Mesenchymal stem cell (in vitro differentiated cells and primary cell): ENCODE measurements at places on chromosomes 1 and 21.

DNA sequence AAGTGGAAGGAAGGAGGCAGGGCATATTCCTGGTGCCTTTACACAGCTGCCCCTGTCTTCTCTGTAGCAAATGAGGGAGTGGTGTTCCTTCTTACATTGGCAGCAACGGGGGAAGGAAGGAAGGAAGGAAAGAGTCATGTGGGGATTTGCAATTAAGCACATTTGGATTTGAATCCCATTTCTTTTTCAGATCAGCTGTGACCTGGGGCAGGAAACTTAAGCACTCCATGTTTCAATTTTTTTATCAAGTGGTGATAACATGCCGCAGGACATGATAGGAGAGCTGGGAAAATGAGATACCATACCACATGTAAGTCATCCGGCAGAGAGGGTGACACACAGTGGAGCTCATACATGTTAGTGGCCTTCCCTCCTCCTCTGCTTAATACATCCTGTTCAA, 186.8 kb downstream of the APP start:
- no peak for DNase-seq
- no peak overlapping the region for H3K4me3 ChIP-seq

DNA sequence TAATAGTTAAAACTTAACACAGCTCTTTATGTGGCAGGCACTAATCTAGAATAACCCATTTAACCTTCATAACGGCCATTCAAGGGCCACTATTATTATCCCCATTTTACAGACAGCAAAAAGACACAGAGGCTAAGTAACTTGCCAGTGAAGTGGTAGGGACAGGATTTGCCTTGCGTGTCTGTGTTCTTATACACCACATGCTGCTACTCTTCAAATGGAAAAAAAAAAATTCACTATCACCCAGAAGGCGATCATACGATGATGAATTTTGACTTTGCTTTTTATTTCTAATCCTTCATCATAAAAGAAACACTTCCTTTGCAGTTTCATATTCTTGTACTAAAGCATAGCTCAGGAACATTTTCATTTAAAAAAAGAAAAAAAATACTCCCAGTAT, 65.5 kb downstream of the RERE start:
- no peaks in the 10 kb centered on the region for H3K36me3 ChIP-seq
- H3K4me3 ChIP-seq, result no peak overlapping the region
- DNase-seq, result no peak
- H3K27me3 ChIP-seq, result no peaks in the 10 kb centered on the region
- no peak overlapping the region for H3K27ac ChIP-seq

- DNase-seq, result no peak
- no peaks in the 10 kb centered on the region for H3K36me3 ChIP-seq
- H3K27ac ChIP-seq, result no peak overlapping the region
- no peaks in the 10 kb centered on the region for H3K4me1 ChIP-seq
- peaks cover 42% of the 10 kb centered on the region for H3K27me3 ChIP-seq
- H3K4me3 ChIP-seq, result no peak overlapping the region
Observed at GRCh38 chr1:226520640-226521355, 27.8 kb upstream of the STUM start.

DNA sequence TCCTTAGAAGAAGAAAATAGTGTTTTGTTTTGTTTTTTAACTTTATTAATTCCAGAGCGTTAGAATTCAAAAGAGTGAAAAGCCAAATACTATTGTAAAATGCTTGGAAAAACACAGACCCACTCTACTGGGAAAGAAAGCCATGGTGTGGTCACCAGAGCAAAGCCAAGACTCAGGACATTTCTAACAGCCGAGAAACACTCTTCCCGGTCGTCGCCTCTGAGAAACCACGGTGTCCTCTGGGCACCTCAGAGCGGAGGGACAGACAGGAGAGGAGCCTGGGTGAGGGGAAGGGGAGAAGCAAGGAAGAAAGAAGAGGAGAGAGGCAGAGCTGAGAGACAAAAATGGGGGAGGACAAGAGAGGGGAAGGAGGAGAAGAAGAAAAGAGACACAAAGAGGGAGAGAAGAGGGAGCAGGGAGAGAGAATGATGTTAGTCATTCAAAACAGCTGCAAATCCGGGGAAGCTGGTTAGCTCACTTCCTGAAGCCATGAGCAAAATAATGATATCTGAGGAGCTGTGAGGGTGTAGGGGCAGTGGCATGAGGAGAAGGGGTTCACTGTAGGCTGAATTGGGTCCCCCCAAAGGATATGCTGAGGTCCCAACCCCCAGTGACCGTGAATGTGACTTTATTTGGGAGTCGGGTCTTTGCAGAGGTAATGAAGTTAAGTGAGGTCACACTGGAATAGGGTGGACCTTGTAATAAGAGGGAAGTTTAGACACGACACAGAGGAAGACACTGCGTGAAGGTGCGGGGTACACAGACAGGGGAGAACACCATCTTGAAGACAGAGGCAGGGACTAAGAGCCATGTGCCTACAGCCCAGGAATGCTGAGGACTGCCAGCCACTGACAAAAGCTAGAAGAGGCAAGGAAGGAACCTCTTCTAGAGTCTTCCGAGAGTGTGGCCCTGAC, 58.2 kb upstream of the DMRTB1 start:
- no peak overlapping the region for H3K4me3 ChIP-seq
- H3K4me1 ChIP-seq, result peaks cover 5% of the 10 kb centered on the region
- no peak for DNase-seq
- no peaks in the 10 kb centered on the region for H3K27me3 ChIP-seq
- H3K27ac ChIP-seq, result no peak overlapping the region

- DNase-seq, result no peak
- H3K4me1 ChIP-seq, result no peaks in the 10 kb centered on the region
- H3K27me3 ChIP-seq, result no peaks in the 10 kb centered on the region
- H3K27ac ChIP-seq, result no peak overlapping the region
Observed at GRCh38 chr1:172674831-172675613, 16.1 kb downstream of the FASLG start.

DNA sequence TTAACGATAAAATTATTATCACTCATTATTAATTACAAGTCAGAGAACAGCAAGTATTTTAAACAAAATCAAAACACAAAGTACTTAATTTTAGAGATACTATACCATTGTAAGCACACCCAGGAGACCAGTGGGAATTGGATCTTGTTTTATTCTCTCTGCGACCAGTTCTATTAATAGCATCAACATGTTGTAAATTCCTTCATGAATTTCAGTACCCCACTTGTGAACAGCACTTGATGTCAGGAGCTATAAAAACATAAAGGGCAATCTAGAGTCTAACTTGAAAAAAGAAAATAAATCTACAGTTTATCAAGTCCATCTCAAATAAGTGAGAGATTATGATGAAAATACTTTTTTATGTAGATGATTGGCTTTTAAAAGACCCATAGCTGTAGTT, 42.9 kb downstream of the USP24 start:
- H3K27ac ChIP-seq, result no peak overlapping the region
- no peaks in the 10 kb centered on the region for H3K4me1 ChIP-seq
- H3K36me3 ChIP-seq, result peaks cover 8% of the 10 kb centered on the region
- H3K4me3 ChIP-seq, result no peak overlapping the region

DNA sequence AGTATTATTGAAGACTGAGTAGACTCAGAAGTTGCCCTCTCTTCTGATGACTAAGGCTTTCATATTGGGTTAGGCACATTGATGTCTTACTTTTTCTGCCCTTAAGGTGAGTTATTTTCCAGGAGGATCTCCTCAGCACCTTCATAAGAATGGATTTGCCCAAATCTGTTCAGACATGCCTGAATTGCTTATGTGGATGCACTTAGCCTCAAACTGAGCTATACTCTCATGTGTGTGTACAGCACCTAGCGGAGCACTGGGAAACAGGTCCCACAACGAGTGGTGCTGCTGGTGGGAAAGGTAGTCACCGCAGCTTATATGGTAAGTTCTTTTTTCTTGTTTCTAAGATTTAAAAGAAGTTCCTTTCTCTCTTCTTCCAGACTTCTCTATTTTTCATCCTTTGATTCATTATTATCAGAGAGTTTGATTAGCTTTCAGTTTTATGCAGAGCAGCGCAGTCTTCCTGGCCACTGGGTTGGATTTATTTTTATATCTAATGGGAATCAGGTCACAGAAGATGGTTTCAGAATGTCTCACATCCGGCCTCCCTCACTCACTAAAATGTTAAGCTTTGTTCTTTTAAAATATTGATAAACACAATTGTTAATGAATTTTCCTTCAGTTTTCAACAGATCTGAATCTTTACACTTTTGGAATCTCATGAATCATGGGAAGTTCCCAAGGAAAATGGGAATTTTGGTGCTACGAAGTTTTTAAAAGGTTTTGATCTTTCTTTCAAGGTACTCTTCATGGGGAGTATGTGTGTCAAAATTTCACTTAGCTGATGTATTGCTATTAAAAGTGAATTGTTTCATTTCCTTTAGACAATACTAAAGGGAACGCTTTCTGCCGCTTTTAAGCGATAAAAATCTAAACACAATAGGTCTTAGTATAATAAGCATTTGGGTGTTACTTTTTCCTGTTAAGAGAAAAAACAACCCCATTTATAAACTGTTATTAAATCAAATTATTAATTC, 58.5 kb downstream of the EXTL2 start:
- H3K4me3 ChIP-seq, result no peak overlapping the region
- H3K4me1 ChIP-seq, result no peaks in the 10 kb centered on the region
- H3K36me3 ChIP-seq, result no peaks in the 10 kb centered on the region
- no peak for DNase-seq

DNA sequence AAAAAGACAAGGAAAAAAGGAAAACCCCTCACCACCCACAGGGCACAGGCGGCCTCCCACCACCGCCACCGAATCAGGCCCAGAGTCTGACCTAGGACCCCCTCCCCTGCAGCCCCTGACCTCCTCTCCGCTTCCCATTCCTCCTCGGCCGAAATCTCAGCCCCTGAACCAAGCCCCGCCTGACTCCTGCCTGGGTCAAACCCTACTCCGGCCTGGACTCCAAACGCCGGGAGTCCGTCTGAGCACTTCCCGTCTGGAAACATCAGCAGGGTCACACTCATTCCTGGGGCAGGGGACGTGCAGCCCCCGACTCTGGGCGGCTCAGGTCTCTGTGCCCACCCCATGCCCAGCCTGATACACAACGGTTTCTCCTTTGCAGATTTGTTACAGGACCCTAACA, 26.4 kb upstream of the SUMO3 start:
- no peak for DNase-seq
- H3K4me3 ChIP-seq, result no peak overlapping the region
- H3K4me1 ChIP-seq, result peaks cover 18% of the 10 kb centered on the region

DNA sequence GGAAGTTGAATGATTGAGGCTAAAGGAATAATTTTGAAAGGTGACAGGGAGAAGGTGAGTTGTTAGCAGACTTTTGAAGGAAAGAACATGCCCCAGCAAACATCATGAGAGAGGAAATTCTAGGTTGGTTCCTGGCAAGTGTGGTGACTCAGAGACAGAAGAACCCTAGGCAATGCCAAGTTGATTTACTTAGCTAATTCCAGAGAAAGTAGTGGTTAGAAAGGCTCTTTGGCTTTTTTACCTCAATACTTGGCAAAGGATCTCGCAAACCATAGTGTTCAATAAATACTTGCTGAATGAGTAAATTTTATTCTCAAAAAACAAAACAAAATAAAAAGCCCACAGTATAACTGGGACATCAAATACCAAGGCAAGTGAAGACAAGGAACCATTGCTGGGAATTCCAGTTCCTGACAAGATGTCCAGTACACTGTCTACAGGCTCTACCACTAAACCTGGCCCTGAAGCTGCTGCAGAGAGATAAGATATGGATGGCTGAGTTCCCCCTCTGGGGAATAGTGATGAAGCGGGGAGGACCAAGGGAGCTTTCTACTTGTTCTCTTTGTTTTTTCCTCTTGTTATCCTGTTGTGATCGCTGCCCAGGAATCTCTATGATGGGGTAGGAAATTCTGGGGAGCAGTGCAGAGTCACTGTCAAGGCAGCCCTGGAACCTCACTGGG, 48.2 kb downstream of the IL12RB2 start:
- no peaks in the 10 kb centered on the region for H3K27me3 ChIP-seq
- peak; percentile 19 for DNase-seq
- H3K4me1 ChIP-seq, result no peaks in the 10 kb centered on the region
- peak overlapping the region; percentile 18 for H3K4me3 ChIP-seq
- no peaks in the 10 kb centered on the region for H3K36me3 ChIP-seq
